ENCODE measurements at places on chromosomes 3 and 15. TPM values are rescaled to one million over a fixed set of nuclear protein-coding genes. Genes with fewer than 3 reads are reported as not detected.

The SLC9C1 gene
- polyA plus RNA-seq = 0.60 TPM

The TXNRD3 gene
- 17.9 TPM for polyA plus RNA-seq

The A4GNT gene
- polyA plus RNA-seq = 3.4 TPM

The PLA2G4E gene
- polyA plus RNA-seq = 0.03 TPM

The SRGAP3 gene
- polyA plus RNA-seq = 25.2 TPM

The MAGI1 gene
- 34.5 TPM for polyA plus RNA-seq

The NR2E3 gene
- polyA plus RNA-seq = 0.32 TPM

The LRRC15 gene
- 0.04 TPM for polyA plus RNA-seq

The CHRNA7 gene
- 11.4 TPM for polyA plus RNA-seq

The CLDN11 gene
- polyA plus RNA-seq = 194 TPM

The KY gene
- 1.6 TPM for polyA plus RNA-seq

The LMCD1 gene
- polyA plus RNA-seq = 28.6 TPM

The INTS14 gene
- 45.4 TPM for polyA plus RNA-seq

The LSM3 gene
- 14.7 TPM for polyA plus RNA-seq

The GRK7 gene
- 0.18 TPM for polyA plus RNA-seq

The AGBL1 gene
- 0.11 TPM for polyA plus RNA-seq

The PRSS50 gene
- polyA plus RNA-seq = 3.5 TPM

The RFC4 gene
- polyA plus RNA-seq = 60.5 TPM

The ZMAT3 gene
- 8.8 TPM for polyA plus RNA-seq

The SPPL2A gene
- polyA plus RNA-seq = 105 TPM

Data from left renal cortex interstitium (tissue), 4 donors.